ENCODE measurements at places on chromosomes 12 and 14. TPM values are rescaled to one million over a fixed set of nuclear protein-coding genes. Genes with fewer than 3 reads are reported as not detected.

DNA sequence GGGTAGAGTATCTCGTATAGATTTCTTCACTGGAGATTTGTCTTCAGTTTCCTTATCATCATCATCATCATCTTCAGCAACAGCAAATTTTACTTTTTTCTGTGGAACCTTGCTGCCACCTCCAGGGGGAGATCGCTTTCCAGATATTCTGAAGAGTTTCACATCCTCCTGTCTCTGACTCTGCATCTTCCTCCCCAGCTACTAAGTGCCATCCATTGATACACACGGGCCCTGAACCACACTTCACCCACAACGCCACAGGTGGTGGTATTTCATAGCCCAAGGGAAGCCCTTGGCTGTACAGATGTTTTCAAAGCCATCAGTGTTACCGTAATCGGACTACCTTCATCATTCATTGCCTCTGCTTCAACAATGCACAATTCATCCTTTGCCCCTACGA, 82.2 kb downstream of the PPP2R5C start:
- peaks cover 35% of the 10 kb centered on the region for H3K36me3 ChIP-seq
- H3K4me3 ChIP-seq = no peak overlapping the region
- no peak overlapping the region for H3K27ac ChIP-seq
- DNase-seq = peak; percentile 65
- H3K4me1 ChIP-seq = peaks cover 88% of the 10 kb centered on the region
- H3K27me3 ChIP-seq = no peaks in the 10 kb centered on the region

GRCh38 chr14:44462381-44462780, 44.7 kb downstream of the FSCB start:
- H3K27ac ChIP-seq = no peak overlapping the region
- DNase-seq = no peak
- no peaks in the 10 kb centered on the region for H3K4me1 ChIP-seq
- H3K27me3 ChIP-seq = no peaks in the 10 kb centered on the region
- no peak overlapping the region for H3K4me3 ChIP-seq
- no peaks in the 10 kb centered on the region for H3K36me3 ChIP-seq

DNA sequence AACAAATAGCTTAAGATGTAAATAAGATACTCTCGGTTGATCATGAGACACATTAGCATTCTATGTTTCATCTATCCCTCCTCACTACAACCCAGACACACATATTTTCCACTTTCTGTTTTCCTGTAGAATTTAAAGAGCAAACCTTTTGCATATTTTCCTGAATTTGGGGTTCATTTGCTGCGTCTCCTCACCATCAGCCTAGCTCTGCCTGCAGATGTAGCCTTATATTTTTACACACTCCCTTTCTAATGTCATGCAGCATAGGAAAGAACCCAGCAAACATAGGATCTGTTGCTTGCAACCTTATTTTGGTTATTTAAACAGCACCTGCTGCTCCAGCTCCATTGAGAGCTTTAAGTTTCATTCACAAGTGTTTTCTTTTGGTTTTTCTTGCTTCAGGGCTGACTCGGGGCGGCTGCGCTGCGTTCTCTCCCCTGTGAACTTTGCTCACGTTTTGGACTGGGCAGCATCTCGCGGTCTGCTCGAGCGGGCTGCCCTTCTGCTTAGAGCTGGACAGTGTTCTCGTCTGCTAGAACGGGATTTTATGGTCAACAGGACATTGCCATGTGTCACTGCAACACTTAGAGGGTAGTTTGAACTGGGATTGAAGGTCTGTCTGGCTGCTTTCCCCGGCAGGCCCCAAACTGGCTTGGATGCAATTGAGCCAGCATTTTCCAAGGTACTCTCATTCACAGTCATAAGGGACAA, 57.8 kb upstream of the VRK1 start:
- H3K4me1 ChIP-seq = peaks cover 8% of the 10 kb centered on the region
- no peak overlapping the region for H3K27ac ChIP-seq
- no peaks in the 10 kb centered on the region for H3K36me3 ChIP-seq
- H3K27me3 ChIP-seq = peaks cover 42% of the 10 kb centered on the region
- no peak overlapping the region for H3K4me3 ChIP-seq

GRCh38 chr12:120156315-120157259, 37.9 kb downstream of the GCN1 start:
- DNase-seq = no peak
- no peaks in the 10 kb centered on the region for H3K27me3 ChIP-seq
- H3K4me1 ChIP-seq = no peaks in the 10 kb centered on the region
- no peak overlapping the region for H3K4me3 ChIP-seq
- peaks cover 89% of the 10 kb centered on the region for H3K36me3 ChIP-seq

GRCh38 chr14:104864267-104865080, 594 bp upstream of the CEP170B start:
- H3K27me3 ChIP-seq = peaks cover 12% of the 10 kb centered on the region
- H3K4me3 ChIP-seq = peak overlapping the region; percentile 55
- H3K27ac ChIP-seq = no peak overlapping the region
- no peak for DNase-seq

- no peak overlapping the region for H3K4me3 ChIP-seq
- H3K36me3 ChIP-seq = no peaks in the 10 kb centered on the region
- no peak overlapping the region for H3K27ac ChIP-seq
These were observed 141.6 kb downstream of the GPHN start for GRCh38 chr14:66649498-66649897.

GRCh38 chr12:89244536-89244935, 107.8 kb downstream of the DUSP6 start:
- no peaks in the 10 kb centered on the region for H3K27me3 ChIP-seq
- peaks cover 22% of the 10 kb centered on the region for H3K4me1 ChIP-seq
- H3K36me3 ChIP-seq = no peaks in the 10 kb centered on the region
- H3K27ac ChIP-seq = no peak overlapping the region
- no peak overlapping the region for H3K4me3 ChIP-seq

- H3K36me3 ChIP-seq = no peaks in the 10 kb centered on the region
- DNase-seq = no peak
- no peak overlapping the region for H3K4me3 ChIP-seq
These were observed 274.3 kb downstream of the BCL11B start for GRCh38 chr14:98997526-98998205.

DNA sequence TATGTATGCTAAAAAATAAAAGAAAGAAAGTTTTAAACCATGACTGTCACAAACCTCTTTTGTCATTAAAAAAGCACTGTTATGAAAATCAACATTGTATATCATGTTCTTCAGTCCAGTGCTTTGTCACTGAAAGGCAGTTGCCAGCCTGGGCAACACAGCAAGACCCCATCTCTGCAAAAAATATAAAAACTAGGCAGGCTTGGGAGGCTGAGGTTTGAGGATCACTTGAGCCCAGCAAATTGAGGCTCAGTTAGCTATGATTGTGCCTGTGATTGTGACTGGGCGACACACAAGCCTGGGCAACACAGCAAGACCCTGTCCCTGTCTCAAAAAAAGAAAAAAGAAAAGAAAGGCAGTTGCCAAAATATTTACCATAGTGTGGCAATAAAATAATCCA, 102.7 kb upstream of the NAP1L1 start:
- no peak overlapping the region for H3K27ac ChIP-seq
- no peak overlapping the region for H3K4me3 ChIP-seq
- H3K36me3 ChIP-seq = no peaks in the 10 kb centered on the region
- H3K4me1 ChIP-seq = no peaks in the 10 kb centered on the region
- no peak for DNase-seq

GRCh38 chr14:78829274-78829673, 659.1 kb downstream of the NRXN3 start:
- no peak for DNase-seq
- H3K27me3 ChIP-seq = no peaks in the 10 kb centered on the region
- H3K4me3 ChIP-seq = no peak overlapping the region
- no peaks in the 10 kb centered on the region for H3K36me3 ChIP-seq
- no peak overlapping the region for H3K27ac ChIP-seq

GRCh38 chr14:24563505-24563904, 12.5 kb downstream of the CTSG start:
- no peak for DNase-seq
- no peak overlapping the region for H3K4me3 ChIP-seq
- H3K4me1 ChIP-seq = no peaks in the 10 kb centered on the region
- H3K27ac ChIP-seq = no peak overlapping the region

DNA sequence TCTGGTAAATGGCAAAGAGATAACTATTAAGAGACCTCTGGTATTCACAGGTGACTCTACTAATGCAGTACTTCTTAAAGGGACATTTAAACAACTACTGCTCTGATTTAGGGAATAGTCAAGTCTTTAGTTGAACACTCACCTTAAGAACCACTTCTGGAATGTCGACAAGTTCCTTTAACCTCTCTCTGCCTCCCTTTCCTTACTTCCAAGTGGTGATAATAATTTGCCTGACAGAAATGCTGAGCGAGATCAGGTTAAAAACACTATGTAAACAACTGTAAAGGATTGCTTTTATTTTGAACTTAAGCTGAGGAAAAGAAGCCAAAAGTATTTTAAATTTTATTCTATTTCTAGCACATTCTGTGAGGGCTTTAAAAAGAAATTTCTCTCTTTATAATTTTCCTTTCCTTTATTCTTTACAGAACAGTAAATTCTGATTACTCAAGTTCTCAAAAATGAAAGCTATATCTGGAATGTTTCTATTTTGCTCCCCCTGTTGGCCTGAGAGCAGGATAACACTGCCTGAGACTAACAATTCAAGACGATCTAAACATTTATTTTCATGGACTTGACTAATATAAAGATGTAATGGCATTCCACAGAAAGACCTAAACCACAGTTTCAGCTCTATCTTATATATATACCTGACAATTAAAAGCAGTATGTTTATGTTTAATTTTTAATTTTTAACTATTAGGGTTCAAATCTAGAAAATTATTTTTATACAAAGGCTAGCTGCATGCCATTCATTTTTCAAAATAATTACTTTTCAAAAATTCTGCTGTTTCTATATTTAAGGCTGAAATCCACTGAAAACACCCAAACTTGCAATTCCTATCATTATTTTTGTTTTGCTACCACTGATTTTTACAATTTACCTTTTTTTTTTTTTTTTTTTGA, 29.2 kb downstream of the ZCCHC8 start:
- no peaks in the 10 kb centered on the region for H3K27me3 ChIP-seq
- H3K4me3 ChIP-seq = no peak overlapping the region
- peaks cover 40% of the 10 kb centered on the region for H3K36me3 ChIP-seq

DNA sequence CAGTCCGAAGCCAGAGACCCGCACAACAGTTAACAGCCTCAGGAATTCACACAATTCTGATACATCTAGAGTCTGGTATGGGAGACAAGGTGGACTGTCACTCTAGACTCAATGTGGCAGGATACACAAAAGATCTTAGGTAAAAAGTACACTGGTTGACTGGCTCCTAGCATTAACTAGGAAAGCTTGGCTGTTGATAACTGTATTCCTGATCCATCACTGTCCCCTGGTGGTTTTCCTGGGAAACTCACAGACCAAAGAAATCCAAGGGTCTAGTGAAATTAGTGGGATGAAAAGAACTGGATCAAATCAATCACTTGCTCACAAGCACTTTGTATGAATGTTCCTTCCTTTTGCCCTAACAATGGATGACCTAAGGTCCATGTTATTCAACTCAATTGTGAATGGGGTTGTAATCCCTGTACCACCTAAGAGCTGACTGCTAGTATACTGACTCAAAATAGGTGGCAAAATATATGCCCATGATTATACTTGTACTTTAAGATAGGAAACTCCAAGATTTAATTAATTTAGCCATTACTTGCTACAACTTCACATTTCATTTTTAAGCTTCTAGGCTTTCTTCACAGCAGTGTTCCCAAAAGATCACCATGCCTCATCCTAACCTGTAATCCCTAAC, 14.0 kb downstream of the NPC2 start:
- peaks cover 39% of the 10 kb centered on the region for H3K36me3 ChIP-seq
- H3K27me3 ChIP-seq = no peaks in the 10 kb centered on the region
- H3K27ac ChIP-seq = no peak overlapping the region
- H3K4me3 ChIP-seq = no peak overlapping the region

GRCh38 chr14:102900631-102901571, 21.6 kb upstream of the AMN start:
- no peak overlapping the region for H3K4me3 ChIP-seq
- peak overlapping the region; percentile 29 for H3K27ac ChIP-seq
- H3K27me3 ChIP-seq = no peaks in the 10 kb centered on the region
- no peak for DNase-seq
- H3K4me1 ChIP-seq = peaks cover 9% of the 10 kb centered on the region

GRCh38 chr12:9692909-9693308, 23.4 kb downstream of the CLEC2D start:
- no peak for DNase-seq
- no peak overlapping the region for H3K4me3 ChIP-seq
- H3K4me1 ChIP-seq = peaks cover 9% of the 10 kb centered on the region
- no peaks in the 10 kb centered on the region for H3K27me3 ChIP-seq
- H3K27ac ChIP-seq = no peak overlapping the region
- peaks cover 88% of the 10 kb centered on the region for H3K36me3 ChIP-seq

GRCh38 chr12:2654741-2655140, 140.0 kb upstream of the FKBP4 start:
- no peak overlapping the region for H3K4me3 ChIP-seq
- H3K36me3 ChIP-seq = no peaks in the 10 kb centered on the region
- DNase-seq = no peak
- no peak overlapping the region for H3K27ac ChIP-seq
- H3K4me1 ChIP-seq = no peaks in the 10 kb centered on the region

- H3K27ac ChIP-seq = no peak overlapping the region
- H3K27me3 ChIP-seq = no peaks in the 10 kb centered on the region
- no peak for DNase-seq
- no peak overlapping the region for H3K4me3 ChIP-seq
- H3K36me3 ChIP-seq = no peaks in the 10 kb centered on the region
- H3K4me1 ChIP-seq = no peaks in the 10 kb centered on the region
These were observed 816.9 kb downstream of the AACS start for GRCh38 chr12:125882141-125882540.

GRCh38 chr12:40499856-40500255, 192.4 kb upstream of the CNTN1 start:
- no peaks in the 10 kb centered on the region for H3K36me3 ChIP-seq
- H3K4me3 ChIP-seq = no peak overlapping the region
- H3K27me3 ChIP-seq = no peaks in the 10 kb centered on the region
- no peaks in the 10 kb centered on the region for H3K4me1 ChIP-seq

DNA sequence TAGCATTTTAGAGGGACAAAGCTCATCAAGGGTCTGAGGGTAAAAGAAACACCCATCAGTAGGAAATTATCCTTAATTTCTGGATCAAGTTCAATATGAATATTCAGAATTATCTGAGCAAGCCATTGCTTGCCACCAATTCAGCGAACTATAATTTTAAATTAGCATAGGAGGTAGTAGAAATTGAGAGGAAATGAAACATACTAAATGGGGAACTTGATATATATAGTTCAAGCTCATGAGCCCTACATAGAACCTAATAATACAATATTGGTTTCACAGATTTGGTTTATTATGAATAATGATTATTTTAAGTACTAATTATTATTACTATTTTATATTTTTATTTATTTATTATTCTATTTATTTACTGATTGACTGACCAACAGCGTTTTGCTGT, 42.1 kb upstream of the GXYLT1 start:
- H3K36me3 ChIP-seq = peaks cover 15% of the 10 kb centered on the region
- H3K4me3 ChIP-seq = no peak overlapping the region
- H3K4me1 ChIP-seq = no peaks in the 10 kb centered on the region
- H3K27me3 ChIP-seq = no peaks in the 10 kb centered on the region

The MMP19 gene
- not detected for total RNA-seq

The CIDEB gene
- 9.2 TPM for total RNA-seq

The SHMT2 gene
- 22.2 TPM for total RNA-seq

The AREL1 gene
- 30.6 TPM for total RNA-seq

The CEBPE gene
- total RNA-seq = not detected

The OAS1 gene
- 3.4 TPM for total RNA-seq

The AHNAK2 gene
- not detected for total RNA-seq

All from CD4-positive, alpha-beta T cell (primary cell).